ENCODE measurements at places on chromosomes 3 and 15.

DNA sequence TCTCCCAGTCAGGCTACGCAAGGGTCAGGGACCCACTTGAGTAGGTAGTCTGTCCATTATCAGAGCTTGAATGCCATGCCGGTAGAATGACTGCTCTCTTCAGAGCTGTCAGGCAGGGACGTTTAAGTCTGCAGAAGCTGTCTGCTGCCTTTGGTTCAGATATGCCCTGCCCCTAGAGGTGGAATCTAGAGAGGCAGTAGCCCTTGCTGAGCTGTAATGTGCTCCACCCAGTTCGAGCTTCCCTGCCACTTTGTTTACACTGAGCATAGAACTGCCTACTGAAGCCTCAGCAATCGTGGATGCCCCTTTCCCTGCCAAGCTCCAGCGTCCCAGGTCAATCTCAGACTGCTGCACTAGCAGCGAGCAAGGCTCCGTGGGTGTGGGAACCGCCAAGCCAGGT lies 57.5 kb upstream of the SETMAR start:
- peak; percentile 51 for DNase-seq

DNA sequence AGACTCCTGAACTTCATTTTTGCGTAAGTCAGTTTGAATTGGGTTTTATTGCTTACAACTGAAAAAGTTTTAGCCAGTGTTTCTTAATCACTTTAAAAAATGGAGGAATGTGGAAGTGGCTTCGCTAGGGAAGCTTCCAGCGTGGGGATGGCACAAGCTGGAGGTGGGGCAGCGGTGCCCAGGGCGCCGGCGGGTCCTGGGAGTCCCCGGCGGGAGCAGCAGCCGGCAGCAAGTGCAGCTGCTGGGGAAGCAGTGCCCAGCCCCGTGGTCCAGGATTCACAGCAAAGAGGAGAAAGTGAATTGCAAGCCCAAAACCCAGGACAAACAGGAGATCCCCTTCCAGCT lies 301.8 kb upstream of the PROK2 start:
- DNase-seq, result no peak

DNA sequence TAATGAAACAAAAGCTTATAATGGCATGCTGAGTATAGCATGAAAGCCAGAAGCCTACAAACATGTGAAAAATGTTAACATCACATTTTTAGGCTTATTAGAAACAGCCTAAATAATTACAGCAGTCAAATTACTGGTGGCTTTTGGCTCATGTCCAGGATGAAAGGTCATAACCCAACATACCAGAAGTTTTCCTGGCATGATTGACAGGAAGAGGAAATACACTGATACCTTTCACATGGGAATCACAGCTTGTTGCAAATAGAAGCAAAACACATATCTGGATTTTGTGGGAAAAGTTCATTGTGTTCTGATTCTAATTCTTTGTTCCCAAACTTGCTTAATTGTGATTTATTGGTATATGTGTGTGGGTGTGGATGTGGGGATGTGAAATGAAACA lies 393.5 kb upstream of the ARRDC4 start:
- peak; percentile 62 for DNase-seq

GRCh38 chr3:157113832-157114505 lies 46.0 kb downstream of the CCNL1 start:
- peak; percentile 11 for DNase-seq

- DNase-seq, result no peak
Observed at GRCh38 chr3:73719861-73720260, 95.1 kb upstream of the PDZRN3 start.

GRCh38 chr3:126749547-126749875 lies 45.5 kb downstream of the CHCHD6 start:
- no peak for DNase-seq

DNA sequence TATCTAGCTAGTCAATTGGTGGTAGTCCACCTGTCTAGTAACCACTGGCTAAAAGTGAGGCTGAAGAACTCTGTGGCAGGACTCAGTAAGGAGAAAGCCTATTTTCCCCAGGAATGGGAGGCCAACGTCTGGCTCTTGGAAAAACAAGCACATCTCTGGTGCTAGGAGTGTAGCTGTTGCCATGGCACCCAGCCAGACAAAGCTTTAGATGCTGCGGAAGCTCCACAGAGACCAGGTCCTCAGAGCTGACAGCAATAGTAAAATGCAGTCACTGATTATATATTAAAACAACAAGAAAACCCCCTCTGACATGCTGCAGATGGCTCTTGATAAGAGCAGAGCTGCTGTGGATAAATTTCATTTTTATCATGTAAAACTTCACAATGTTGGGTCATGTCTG lies 124.9 kb upstream of the STRIT1 start:
- DNase-seq, result no peak

DNA sequence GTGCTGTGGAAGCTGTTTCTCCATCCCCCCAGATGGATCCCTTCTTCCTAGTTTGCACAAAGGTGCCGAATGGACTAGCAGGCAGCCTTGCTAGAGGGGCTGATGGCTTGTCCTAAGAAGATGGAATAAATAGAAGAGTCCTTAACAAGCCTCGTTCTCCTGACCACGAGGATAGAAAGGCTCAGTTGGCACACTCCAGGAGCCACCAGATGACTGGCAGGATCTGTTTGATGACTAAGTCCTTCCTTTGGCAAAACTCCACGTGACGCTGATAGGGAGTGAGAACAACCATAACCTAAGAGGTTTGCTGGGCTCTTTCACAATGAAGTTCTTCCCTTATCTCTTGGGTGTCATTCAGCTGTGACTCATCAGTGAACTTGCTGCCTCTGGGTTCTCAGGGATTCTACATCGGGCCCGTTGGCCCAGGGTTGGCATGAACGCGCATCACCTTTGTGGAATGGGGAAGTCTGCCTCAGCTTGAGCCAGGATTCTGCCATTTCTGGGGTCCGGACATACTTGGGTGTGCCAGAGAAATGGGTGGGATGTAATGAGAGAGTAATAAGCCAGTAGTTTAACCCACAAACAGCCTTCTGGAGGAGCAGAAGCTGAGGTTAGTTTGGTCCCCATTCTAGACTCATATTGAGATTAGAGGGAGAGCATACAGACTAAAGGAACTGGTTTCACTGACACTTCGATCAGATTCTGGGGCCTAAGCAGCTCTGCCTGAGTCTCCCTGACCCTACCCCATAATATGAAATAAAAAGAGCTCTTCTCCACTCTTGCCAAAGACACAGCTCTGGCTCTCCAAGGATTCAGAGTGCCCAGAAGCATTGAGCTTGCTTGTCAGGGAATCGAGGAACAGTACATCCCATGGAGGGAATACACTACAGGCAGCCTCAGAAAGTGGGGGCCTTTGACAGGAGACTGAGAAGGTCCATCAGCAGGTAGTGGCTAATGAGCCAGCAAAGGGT lies 2.0 kb upstream of the MELTF start:
- peak; percentile 80 for DNase-seq

GRCh38 chr15:94230883-94231722 lies at the start of gene MCTP2:
MCTP2 (plus strand) TSS chr15:94231561; CDS start chr15:94298266, 66,705 bp downstream.
- peak; percentile 96 for DNase-seq

DNA sequence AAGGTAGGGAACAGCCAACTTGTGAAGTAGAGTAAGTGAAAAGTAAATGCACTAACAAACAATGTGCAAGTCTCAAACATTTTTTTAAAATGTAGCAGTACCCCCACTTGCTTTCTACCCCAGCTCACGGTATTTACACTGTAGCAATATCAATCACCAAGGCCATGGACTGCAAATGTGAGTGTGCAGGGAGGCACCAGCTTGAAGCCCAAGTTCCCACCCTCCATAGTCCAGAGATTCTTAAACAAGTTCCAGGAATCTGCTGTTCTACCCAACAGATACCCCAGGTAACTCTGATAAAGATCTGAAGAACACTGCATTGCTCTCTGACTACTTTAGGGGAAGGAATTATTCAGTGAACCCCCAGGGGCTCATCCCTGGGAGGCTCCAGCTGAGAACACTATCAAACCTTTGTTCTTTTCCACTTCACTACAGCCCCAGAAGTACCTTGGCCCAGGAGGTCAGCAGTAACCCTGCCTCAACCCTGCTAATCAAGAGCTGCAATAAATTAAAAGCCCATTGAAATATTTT lies 86.1 kb downstream of the FOXP1 start:
- DNase-seq, result no peak

DNA sequence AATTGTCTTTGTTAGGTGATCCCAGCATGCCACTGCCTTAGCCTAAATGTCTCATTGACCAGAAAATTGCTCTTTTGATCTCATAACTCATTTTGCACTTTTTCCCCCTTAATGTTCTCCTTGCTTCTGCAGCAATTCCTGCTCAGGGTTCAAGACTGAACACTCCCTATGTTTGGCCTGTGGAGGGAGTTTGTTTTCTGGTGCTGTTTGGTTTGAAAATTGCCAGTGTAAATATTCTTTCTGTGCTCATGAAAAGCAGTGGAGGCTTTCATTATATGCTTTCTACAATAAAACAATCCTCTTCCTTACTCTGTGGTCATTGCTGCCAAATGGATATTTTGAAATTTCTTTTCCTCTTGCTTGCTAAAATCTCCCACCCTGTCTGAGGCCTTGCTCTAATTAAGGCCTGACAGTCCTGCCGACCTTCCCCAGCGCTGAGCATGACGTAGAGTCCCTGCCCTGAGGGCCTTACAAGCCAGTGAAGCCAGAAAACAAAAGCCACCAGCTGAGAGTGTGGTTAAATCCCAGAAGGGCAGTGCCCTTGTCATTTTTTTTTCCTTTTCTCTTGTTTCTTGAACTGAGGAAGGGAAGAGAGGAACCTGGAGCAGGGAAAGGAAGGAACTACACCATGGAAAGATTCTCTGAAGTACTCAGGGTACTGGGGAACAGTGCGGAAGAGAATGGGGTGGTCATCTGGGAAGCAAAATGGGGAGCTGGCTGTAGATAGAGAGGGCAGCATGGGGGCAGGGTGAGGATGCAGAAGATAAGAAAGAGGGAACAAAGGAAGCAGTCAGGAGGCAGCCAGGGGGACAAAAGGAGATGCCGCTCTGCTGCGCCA lies 24.8 kb downstream of the ZBTB38 start:
- DNase-seq, result no peak

DNA sequence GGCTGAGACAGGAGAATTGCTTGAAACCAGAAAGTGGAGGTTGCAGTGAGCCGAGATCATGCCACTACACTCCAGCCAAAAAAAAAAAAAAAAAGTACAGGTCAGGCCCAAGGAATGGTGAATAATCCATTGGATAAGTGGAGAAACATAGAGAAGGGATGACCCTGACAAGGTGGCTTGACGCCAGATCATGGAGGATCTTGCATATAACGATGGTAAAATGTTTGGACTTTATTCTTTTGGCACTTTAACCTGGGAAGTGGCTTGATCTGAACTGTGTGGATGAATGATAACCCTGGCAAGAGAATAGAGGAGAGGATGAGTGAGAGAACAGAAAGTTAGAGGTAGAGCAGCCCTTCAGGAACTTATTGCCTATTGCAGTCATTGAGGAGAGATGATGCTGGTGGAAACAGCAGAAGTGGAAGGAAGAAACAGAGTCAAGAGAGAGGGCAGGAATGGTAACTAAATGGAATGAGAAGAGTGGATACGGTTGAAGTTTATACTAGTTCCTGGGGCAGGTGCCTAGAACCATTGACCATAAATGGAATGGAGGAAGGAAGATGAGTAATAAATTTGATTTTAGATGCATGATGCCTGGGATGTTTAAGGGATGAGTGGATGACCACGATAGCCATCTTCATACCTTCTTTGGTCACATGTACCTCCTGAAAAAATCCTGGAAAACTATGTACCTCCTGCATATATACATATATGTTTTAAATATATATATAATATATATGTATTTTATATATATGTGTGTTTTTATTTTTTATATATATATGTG lies 57.8 kb downstream of the BLM start:
- no peak for DNase-seq

DNA sequence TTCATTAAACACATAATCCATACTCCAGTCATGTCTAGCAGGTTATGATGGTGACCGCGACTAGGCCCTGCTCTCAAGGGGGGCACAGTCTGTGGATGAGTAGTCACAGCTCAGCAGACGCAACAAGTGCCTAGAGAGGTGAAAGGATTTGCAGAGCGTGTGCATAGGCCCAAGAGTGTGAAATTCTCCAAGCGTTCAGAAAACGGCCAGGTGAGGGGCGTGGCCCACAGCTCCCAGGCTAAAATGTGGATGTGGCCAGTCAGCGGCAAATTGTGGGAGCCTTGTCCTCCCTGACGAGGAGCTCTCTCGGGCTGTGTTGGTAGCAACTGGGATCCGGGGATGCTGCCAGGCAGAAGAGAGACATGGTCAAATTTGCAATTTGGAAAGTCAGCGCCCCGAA lies 46.4 kb upstream of the TSEN2 start:
- no peak for DNase-seq

All from HT-29 (cell line).